ENCODE measurements at places on chromosomes 5 and 9. TPM values are rescaled to one million over a fixed set of nuclear protein-coding genes. Genes with fewer than 3 reads are reported as not detected.

DNA sequence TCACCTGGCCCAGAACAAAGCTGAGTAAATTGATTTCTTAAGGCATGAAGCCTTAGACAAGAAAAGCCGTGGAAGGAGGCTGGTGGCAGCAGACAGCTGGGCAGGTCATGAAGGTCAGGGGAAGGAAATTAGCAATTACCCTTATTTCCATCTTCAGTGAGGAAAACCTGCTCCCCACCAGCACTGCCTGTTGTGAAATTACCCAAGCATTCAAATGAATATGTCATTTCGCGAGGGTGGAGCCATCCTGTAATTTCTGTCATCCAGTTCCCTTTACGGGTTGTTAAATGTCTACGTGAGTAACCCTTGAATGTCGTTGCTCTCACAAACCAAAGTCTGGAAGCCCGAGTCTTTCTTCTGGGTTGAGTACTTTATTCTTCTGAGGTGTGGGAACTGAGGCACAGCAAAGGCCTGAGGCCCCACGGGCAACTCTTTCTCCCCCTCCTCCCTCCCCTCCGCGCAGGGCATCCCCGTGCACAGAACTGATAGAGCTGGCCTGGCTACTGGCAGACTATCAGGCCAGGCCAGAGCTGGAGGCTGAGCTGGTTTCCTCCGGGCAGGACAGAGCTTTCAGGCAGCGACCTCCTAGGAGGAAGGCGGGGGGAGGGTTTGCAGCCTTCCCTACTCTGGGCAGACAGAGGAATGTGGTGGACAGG is 22.0 kb upstream of the AK3 start:
- peak overlapping the region; percentile 42 for H3K27ac ChIP-seq
- no peaks in the 10 kb centered on the region for H3K36me3 ChIP-seq
- H3K4me1 ChIP-seq: peaks cover 16% of the 10 kb centered on the region
- peaks cover 2% of the 10 kb centered on the region for H3K27me3 ChIP-seq

DNA sequence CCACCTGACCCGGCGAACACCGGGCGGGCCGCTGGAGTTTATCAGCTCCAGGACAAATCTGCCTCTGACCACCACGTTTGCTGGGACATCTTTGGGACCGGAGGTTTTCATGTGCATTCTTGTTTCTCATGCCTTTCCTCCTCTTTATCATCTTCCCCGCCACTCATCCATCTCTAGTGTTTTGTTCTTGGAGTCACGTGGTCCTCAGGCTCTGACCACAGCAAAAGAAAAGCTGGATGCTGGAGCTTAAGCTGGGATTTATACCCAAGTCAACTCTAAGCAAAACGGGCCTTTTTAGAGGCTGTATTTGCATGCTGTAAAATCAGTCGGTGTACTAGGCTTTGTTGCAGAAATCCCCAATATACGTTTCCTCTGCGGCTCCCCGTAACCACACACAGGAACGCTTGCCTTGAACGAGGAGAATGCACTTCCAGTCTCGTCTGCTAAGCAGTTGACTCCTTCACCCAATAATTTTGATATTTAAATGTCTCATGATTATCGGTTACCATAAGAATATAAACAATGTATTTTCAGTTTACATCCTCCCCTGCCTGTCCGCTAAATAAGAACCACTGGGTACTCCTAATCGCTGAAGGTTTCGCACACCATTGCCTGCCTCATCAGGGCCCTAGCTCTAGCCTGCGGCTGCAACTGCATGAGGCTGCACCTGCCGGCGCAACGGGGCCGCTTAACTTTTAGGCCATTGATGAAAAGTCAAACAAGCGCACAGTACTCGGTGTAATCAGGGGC is 560 bp upstream of the NDUFS6 start:
- H3K36me3 ChIP-seq: peaks cover 42% of the 10 kb centered on the region
- H3K4me3 ChIP-seq: peak overlapping the region; percentile 94
- peak overlapping the region; percentile 94 for H3K27ac ChIP-seq
- peaks cover 45% of the 10 kb centered on the region for H3K4me1 ChIP-seq
- DNase-seq: no peak

GRCh38 chr5:62354028-62354874 is 48.2 kb downstream of the KIF2A start:
- DNase-seq: peak; percentile 62
- H3K4me1 ChIP-seq: no peaks in the 10 kb centered on the region
- no peaks in the 10 kb centered on the region for H3K27me3 ChIP-seq
- no peak overlapping the region for H3K4me3 ChIP-seq
- 0 out of 2 replicates have a peak overlapping the region, but pooled peaks have one; percentile 31 for H3K27ac ChIP-seq
- peaks cover 6% of the 10 kb centered on the region for H3K36me3 ChIP-seq

DNA sequence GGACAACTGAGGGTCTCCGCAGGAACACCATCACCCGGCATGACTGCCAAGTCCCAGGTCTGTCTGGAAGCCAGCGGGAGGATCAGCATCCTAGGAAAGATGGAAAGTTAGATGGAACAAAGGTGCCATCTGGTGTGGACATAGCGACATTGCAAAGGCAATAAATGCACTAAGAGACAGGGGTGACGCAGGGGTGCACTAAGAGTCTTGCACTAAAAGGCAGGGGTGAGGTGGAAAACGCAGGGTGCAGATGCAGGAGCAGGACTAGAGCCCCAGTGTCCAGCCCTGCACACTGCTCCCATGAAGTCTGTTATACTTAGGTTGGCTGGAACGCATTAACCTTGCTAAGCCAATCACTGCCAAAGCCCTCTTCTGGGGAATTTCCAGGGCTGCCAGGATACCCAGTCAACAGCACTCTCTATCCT is 15.5 kb downstream of the ATOX1 start:
- H3K4me1 ChIP-seq: peaks cover 86% of the 10 kb centered on the region
- no peaks in the 10 kb centered on the region for H3K27me3 ChIP-seq
- H3K4me3 ChIP-seq: peak overlapping the region; percentile 41

- no peak overlapping the region for H3K27ac ChIP-seq
- no peaks in the 10 kb centered on the region for H3K4me1 ChIP-seq
- DNase-seq: no peak
- H3K36me3 ChIP-seq: 0 out of 2 replicates have a peak, but pooled peaks cover 4% of the 10 kb centered on the region
- H3K27me3 ChIP-seq: no peaks in the 10 kb centered on the region
These were observed 552.2 kb upstream of the ZNF462 start for GRCh38 chr9:106310782-106311181.

DNA sequence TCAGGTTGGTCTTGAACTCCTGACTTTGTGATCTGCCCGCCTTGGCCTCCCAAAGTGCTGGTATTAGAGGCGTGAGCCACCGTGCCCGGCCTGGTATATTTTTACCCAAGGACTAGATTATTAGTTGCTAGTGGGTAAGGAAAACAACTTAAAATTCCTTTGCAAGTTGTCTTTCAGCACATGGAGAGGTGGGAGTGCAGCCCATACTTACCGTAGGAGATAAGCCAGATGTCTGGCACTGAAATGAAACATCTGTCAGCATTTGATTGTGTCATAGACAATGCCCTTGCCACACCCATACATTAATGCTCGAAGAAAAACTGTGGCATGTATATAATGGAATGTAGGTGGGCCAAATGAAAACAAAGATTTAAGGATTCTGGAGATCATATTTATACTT is 36.6 kb upstream of the ANKH start:
- H3K4me3 ChIP-seq: no peak overlapping the region
- H3K27ac ChIP-seq: no peak overlapping the region
- H3K4me1 ChIP-seq: peaks cover 3% of the 10 kb centered on the region
- DNase-seq: no peak
- H3K36me3 ChIP-seq: no peaks in the 10 kb centered on the region

DNA sequence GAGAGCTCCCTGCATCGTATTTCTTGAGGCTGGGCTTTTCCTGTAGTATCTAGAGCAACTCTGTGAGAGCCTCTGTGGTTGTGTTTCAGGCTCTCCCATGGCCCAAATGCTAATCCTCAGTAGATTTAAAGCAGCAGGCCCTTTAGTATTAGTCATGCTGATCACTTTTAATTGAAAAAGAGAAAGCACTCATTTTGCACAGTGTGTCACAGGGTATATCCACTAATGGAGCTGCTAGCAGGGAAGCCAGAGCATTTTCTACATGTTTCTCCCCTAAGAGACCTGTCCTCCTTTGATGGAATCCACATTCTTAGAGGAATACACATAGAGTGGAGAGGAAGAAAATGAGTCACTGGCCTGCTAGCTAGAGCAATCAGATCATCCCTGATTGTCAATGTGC is 348.5 kb downstream of the TMEM232 start:
- H3K36me3 ChIP-seq: no peaks in the 10 kb centered on the region
- DNase-seq: peak; percentile 7
- no peak overlapping the region for H3K27ac ChIP-seq
- H3K4me3 ChIP-seq: no peak overlapping the region

DNA sequence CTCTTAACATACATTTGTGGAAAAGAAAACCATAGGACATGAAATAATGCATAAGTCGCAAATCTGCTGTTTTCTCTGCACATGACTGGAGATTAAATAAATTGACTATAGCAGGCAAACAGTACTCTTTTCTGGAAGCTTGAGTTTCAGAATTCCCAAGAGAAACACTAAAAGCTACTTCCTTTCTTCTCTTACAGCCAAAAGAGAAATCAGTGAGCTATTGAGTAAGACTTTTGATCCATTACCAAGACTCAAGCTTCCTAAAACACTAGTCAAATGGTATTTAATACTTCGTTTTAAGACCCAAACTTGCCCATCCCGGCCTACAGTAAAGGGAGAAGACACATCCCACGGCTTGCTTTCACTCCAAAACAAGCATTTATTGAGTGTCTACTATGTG is 335.8 kb upstream of the PUM3 start:
- H3K27me3 ChIP-seq: peaks cover 27% of the 10 kb centered on the region
- peaks cover 11% of the 10 kb centered on the region for H3K4me1 ChIP-seq
- DNase-seq: no peak
- H3K36me3 ChIP-seq: no peaks in the 10 kb centered on the region
- no peak overlapping the region for H3K27ac ChIP-seq

GRCh38 chr5:154189256-154189818 is 1.2 kb upstream of the GALNT10 start:
- peaks cover 4% of the 10 kb centered on the region for H3K36me3 ChIP-seq
- H3K4me1 ChIP-seq: peaks cover 39% of the 10 kb centered on the region
- H3K27ac ChIP-seq: peak overlapping the region; percentile 68
- no peak for DNase-seq

- no peaks in the 10 kb centered on the region for H3K36me3 ChIP-seq
- H3K4me1 ChIP-seq: no peaks in the 10 kb centered on the region
- no peak overlapping the region for H3K4me3 ChIP-seq
- no peak for DNase-seq
These were observed 40.2 kb upstream of the CYFIP2 start for GRCh38 chr5:157225469-157226422.

DNA sequence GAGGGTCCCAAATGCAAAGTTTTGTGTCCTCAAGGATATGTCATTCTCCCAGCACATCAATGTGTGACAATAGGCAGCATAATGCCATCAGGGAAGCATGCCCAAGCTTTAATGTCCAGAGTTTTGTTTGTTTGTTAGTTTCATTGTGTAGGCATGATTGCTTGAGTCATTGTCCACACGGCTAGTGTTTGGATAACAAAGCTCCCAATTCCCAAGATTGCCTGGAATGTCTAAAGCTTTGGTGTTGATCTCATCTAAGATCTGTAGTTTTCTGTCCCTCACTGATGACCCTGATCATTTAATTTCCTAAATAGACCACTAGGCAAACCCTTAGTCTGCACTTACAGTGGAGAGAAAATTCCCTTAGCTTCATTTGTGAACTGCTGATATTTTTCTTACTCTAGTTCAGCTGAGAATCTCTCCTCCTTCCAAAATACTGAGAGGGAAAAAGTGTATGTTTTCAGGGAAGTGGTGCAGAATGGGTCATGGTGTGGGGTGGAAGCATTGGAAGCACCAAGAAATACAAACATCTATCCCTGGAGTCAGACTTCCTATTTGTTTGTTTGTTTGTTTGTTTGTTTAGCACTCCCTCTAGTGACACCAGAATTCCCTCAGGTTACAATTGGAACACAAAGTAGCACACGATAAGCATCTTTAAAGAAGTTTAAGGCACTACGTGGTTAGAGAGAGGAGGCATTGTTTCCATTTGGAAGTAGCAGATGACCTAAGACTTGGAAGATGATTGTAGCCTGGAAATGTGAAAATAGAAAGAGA is 127.1 kb downstream of the PRDM6 start:
- H3K4me3 ChIP-seq: no peak overlapping the region
- no peak for DNase-seq
- H3K4me1 ChIP-seq: no peaks in the 10 kb centered on the region
- H3K36me3 ChIP-seq: no peaks in the 10 kb centered on the region

GRCh38 chr9:134329886-134330285 is 3.6 kb downstream of the RXRA start:
- H3K4me3 ChIP-seq: peak overlapping the region; percentile 24
- H3K27ac ChIP-seq: peak overlapping the region; percentile 61
- H3K27me3 ChIP-seq: no peaks in the 10 kb centered on the region

DNA sequence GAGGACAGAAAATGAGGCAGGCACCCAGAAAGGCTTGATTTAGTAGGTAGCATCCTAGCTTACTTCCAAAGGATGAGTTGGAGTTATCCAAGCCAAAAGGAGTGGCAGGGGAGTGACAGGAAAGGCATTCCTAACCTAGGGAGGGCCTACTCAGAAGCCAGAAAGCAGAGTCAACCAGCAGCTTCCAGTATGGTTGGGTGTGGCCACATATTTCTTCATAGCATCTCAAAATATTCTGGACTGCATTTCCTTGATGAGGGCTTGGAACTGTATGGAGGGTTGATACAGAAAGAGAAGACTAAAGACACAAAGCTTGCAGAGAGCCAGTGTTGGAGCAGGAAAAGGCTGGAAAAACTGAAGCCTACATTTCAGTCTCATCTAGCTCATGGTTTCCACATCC is 656.8 kb upstream of the DMAC1 start:
- H3K27me3 ChIP-seq: no peaks in the 10 kb centered on the region
- no peak for DNase-seq
- H3K27ac ChIP-seq: no peak overlapping the region
- H3K36me3 ChIP-seq: no peaks in the 10 kb centered on the region
- H3K4me3 ChIP-seq: no peak overlapping the region

GRCh38 chr5:141811287-141812155 is 66.7 kb downstream of the PCDH1 start:
- DNase-seq: no peak
- H3K27ac ChIP-seq: no peak overlapping the region
- peaks cover 55% of the 10 kb centered on the region for H3K27me3 ChIP-seq
- H3K4me3 ChIP-seq: no peak overlapping the region

GRCh38 chr9:18358325-18358724 is 115.6 kb upstream of the ADAMTSL1 start:
- H3K4me3 ChIP-seq: no peak overlapping the region
- H3K36me3 ChIP-seq: no peaks in the 10 kb centered on the region
- H3K4me1 ChIP-seq: peaks cover 59% of the 10 kb centered on the region
- no peaks in the 10 kb centered on the region for H3K27me3 ChIP-seq

GRCh38 chr5:36646507-36647023 is 40.2 kb downstream of the SLC1A3 start:
- H3K36me3 ChIP-seq: no peaks in the 10 kb centered on the region
- H3K4me1 ChIP-seq: peaks cover 6% of the 10 kb centered on the region
- DNase-seq: no peak
- no peak overlapping the region for H3K4me3 ChIP-seq
- H3K27ac ChIP-seq: no peak overlapping the region

Gene SPRY4
- total RNA-seq: 28.7 TPM

Gene DNAJA1
- total RNA-seq: 173 TPM

Gene TPPP
- total RNA-seq: 0.15 TPM

Gene SUSD3
- not detected for total RNA-seq

Gene CCDC171
- total RNA-seq: 0.64 TPM

Gene TMEM174
- total RNA-seq: not detected
